ENCODE measurements at places on chromosomes 3 and 15.

DNA sequence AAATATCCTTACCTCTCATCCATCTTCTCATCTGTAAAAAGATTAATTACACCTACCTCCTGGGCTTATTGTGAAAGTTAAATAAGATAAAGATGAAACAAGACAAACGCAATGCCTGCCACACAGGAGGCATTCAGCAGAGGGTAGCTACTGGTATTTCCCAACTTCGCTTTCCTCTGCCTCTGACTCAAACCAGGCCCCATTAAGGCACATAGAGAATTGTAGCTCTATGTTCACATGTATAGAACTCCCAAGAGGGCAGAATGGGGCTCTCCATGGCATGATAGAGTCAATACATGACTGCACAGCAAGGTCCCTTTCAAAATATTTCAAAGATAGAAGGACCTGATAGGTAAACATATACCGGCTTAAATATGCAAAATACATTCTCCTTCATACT, 1.4 kb downstream of the LYSMD2 start:
- DNase-seq: no peak

DNA sequence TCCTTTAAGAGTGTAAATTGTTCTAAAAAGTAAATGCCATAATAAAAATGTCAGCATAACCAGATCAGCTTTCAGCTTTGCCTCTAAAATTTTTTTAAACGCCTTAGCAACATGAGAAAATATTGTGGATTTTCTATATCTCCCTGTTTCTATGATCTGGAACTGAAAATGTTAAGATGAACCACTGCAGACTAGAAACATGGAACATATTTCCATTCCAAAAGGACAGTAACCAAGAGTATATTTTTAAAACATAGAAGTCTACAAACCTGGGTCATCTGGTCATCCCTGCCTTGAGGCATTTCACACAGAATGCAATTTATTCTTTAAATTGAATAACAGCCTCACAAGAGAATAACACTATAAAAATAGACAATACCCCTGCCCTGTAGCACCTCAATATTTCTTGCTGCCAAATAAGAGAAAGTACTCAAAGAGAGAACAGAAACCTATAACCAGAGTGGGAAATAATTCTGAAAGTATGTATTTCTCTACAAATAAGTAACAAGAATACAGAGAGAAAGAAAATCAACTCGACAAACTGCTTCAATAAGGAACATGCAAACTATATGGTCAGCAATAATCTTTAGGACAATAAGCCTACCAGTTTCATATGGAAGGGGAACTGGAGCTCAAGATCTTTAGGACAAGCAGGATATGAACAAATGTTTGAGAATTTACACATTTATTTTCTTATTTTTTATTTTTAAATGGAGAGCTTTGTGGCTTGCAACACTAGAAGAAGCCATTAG, 949.0 kb downstream of the EPHA3 start:
- no peak for DNase-seq

- peak; percentile 76 for DNase-seq
Measured at GRCh38 chr3:169863458-169863899, 6.3 kb downstream of the LRRC31 start.

- DNase-seq: no peak
Measured at GRCh38 chr3:109224333-109224732, 87.8 kb downstream of the C3orf85 start.

DNA sequence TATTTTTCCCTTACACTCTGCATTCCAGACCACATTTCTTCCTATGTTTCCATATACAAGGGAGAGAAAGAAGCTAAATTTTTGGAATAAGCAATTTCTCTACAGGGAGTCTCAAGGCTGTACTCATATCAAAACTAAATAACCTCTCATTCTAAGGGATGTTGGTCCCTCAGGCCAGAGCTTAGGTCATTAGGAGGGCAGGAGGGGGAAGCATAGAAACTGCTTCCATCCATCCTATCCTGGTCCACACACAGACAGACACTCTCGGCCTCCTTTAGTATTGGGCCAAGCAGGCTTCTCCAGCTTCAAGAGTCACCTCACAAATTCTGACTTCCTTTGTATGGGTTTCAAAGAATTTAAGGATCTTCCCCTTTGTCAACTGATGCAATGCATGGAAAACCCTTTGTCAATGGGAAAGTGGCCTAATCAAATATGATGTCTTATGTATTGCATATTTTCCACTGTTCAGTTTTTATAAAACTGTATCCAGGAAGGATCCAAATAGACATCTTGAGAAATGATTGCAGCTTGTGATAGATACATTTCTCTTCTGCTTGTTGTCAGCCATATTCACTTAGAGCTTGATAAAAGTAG, 140.7 kb upstream of the RARB start:
- no peak for DNase-seq

- DNase-seq: no peak
Measured at GRCh38 chr15:72451224-72451623, 22.9 kb upstream of the ARIH1 start.

GRCh38 chr15:23648920-23649515, 1.4 kb upstream of the MAGEL2 start:
- DNase-seq: peak; percentile 34

DNA sequence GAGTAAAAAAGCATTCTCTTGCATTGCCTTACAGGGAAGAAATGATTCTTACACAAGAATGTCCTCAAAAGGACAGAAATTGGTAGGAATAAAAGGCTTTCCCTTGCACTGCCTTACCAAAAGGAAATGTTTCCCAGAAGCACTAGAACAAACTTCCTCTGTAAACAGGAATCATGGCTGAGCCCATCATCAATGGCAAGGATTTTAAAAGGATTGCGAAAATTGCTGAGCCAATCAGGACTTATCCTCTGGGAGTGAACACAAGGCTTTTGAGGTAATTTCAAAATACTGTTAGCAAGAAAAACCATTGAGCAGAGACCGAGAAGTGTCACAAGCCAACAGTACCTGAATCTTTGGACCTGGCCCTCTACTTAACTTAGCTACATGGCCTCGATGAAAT, 897.3 kb downstream of the ROBO1 start:
- DNase-seq: no peak

DNA sequence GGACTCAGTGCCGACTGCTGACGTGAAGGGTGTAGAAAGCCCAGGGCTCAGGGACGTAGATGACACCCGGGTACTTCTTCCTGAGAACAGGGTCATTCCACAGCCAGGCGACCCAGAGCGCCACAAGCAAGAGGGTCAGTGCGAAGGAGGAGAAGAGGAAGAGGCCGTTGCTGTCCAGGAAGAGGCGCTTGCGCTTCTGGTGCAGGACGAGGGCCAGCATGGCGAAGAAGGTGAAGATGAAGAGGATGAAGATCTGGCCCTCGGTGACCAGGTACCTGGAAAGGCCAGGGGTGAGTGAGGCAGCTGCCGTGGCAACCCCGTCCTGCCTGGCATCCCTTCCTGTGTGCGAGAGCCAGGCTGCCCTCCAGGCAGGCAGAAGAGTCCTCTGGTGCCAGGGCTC, 3.0 kb upstream of the CALML4 start:
- no peak for DNase-seq

DNA sequence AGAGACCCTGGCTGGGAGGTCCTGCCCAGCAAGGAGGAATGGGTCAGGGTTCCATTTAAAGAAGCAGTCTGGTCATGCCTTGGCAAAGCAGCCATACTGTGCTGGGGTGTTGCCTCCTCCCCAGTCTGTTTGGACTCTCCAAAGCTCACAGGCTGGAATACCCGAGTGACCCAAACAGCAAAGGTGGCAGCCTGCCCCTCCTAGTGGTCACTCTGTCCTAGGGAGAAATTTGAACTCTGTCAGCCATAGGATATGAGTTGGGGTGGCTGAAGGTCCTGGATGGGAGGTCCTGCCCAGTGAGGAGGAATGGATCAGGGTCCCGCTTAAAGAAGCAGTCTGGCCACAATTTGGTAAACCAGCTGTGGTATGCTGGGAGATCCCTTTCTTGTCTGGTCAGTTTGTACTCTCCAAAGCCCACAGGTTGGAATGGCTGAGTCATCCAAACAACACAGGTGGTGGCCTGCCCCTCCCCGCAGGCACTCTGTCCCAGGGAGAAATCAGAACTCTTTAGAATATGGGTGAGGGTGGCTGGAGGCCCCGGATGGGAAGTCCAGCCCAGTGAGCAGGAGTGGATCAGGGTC, 45.0 kb downstream of the CCR1 start:
- no peak for DNase-seq

- peak; percentile 60 for DNase-seq
Measured at GRCh38 chr3:185988816-185989175, 51.0 kb upstream of the TRA2B start.

- DNase-seq: no peak
Measured at GRCh38 chr15:26971271-26972018, 464 bp downstream of the GABRG3 start.
